ENCODE measurements at places on chromosomes 11 and 22.

GRCh38 chr22:40679964-40680818, 907 bp downstream of the MCHR1 start:
- no peak for DNase-seq

DNA sequence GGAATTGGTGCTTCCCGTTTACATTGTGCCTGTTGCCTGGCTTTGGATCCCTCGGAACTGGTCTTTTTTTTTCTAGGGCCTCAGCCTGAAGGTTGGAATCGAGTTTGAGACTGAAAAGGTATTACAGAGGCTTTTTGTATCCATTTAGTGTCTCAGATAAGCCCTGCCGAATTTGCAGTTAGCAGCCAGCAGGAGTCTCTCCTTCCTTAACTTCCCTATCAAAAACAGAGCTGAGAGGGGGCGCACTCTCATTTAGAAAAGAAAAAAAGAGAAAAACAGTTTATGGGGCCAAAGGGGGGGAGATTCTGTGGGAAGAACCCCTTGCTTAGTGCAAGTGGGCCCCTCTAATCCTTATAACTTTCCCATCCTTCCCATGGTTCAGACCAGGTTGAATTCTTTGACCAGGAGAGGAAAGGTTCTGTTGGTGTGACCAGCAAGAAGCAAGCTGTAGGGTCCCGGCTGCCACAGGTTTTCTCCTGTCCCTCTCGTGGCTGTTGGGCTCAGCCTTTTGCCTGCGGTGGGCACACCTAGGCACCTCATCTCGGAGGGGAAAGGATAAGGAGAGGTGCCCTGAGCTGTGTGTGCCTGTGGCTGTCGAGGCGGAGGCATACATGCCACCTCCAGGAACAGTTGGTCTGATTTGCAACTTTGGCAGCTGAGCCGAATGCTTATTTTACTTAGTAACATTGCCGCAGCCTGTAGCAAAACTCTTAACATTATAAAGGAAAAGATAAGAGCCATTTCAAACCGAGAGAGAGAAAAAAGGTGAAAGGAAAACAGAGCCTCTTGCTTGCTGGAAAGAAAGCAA, 565.0 kb upstream of the CNTN5 start:
- DNase-seq: no peak

GRCh38 chr22:17083811-17084441, 874 bp upstream of the IL17RA start:
- DNase-seq: no peak

DNA sequence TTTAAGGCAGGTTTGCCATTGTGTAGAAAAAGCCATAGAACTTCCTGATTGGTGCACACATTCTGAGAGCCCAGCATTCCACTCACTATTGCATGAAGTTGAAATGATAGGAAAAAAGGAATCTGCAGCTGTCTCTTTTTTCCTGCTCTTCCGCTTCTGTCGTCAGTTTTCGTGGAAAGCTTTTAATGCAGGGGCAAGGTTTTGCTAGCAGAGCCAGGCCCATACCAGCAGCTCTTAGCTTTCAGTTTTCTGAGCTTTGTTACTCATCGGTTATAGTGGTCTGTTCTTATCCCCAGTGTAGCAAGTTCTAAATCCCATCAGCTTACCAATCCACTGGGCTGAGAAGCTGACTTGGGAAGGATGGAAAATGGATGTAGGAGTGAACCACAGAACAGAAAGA, 162.9 kb upstream of the TTC12 start:
- DNase-seq: no peak

DNA sequence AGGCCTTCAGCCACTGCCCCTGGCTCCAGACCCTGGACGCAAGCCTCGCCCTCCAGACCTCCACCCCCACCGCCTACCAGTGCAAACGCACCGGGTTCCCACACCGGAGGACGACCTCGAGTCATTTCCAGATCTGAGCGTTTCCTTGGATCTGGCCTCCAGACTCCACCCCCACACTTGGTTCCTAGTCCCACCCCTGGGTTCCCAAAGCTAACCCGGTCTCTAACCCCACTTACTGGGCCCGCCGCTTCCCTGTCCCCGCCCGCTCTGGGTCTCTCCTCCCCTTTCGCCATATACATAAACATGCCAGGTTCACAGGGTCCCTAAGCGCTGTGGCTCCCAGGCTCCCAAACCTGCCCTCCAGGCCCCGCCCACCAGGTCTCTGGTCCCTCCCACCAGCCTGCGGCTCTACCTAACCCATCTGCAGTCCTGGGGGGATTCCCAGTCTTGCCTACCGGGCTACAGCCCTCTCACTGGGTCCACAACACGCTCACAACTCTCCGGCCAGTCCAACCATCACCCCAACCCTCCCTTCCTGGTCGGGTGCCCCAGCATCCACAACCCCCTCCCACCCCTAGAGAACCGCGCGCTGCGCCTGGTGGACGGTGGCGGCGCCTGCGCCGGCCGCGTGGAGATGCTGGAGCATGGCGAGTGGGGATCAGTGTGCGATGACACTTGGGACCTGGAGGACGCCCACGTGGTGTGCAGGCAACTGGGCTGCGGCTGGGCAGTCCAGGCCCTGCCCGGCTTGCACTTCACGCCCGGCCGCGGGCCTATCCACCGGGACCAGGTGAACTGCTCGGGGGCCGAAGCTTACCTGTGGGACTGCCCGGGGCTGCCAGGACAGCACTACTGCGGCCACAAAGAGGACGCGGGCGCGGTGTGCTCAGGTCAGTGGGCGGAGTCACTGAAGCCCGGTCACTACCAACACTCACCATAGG, 36.7 kb downstream of the CD6 start:
- no peak for DNase-seq

DNA sequence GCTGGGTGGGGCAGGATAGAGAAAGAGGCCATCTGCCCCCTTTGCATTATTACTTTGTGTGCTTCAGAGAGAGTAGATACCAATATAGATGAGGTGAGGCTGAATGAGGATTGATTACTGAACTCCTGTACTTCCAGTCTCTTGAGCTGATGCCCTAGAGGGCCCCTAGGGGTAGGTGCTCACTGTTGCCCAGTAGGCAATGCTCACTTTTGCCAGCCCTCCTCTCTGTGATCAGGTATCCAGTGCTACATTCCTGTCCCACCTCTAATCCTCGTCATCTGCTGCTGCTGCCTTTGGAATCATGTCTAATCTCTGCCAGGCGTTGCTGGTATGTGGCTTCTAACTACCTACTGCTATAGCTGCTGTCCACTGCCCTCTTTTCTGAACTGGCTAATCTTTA, 57.2 kb downstream of the CCDC83 start:
- no peak for DNase-seq

GRCh38 chr11:75380716-75381420, 18.4 kb upstream of the RPS3 start:
- no peak for DNase-seq

- DNase-seq: no peak
Observed at GRCh38 chr11:11229647-11230046, 123.4 kb downstream of the CSNK2A3 start.

DNA sequence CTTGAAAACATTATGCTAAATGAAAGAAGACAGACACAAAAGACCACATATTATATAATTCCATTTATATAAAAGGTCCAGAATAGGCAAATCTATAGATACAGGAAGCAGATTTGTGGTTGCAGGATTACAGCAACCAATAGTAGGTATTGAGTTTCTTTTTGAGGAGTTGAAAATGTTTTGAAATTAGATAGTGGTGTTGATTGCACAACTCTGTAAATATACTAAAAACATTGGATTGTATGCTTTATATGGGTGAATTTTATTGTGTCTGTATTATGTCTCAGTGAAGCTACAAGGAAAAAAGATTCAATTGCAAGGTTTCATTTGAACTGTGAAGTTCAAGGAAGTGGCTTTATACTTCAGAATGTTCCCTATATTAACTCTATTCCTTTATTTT, 3.0 kb upstream of the RRAS2 start:
- DNase-seq: no peak

- no peak for DNase-seq
Observed at GRCh38 chr22:49103314-49104059, 724.2 kb downstream of the BRD1 start.

DNA sequence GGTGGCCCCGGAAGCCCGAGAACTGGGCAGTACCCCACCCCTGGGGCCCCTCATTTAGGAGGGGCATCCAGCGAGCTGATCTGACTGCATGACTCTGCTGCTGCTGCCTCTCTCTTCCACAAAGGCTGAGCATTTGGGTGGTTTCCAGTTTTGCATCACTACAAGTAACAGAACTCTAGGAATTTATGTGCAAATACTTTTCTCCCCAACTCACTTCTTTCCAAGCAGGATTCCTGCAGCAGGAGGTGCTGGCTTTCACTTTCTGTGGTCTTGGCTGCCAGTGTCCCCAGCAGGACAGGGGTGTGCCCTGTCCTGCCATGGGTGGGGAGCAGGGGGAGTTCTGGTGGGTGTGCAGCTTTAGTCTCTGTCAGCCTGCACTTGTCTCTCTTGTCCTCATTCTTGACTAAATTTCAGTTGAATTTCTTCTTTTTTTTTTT, 21.2 kb downstream of the UPB1 start:
- DNase-seq: no peak

DNA sequence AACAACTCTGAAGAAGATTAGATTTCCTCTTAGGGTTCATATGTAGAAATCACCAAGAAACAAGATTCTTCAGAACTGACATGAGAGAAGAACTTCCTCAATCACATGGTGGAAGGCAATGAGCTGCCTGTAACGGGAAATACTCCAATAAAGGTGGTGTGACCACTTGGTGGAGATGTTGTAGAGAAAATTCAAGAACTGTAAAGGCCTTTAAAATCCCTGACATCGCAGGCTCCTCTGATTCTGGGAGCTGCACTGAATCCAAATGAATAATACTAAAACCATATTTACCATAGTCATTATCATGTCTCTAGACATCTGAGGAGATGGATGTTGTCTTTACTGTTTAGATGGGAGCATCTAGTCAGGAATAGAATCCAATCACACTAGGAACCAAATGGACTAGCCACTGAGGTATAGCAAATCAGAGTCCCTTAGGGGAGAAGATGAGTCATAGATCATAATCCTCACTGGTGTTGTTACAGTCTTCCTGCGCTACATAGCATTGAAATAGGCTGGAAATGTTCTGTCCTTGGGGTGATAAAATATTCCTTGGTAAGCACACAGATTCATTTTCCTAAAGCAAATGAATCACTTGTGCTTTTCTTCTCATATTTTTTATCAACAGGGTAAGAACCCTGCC, 321.6 kb upstream of the TENM4 start:
- no peak for DNase-seq

- DNase-seq: no peak
Observed at GRCh38 chr11:118537409-118537980, 6.5 kb downstream of the TMEM25 start.

DNA sequence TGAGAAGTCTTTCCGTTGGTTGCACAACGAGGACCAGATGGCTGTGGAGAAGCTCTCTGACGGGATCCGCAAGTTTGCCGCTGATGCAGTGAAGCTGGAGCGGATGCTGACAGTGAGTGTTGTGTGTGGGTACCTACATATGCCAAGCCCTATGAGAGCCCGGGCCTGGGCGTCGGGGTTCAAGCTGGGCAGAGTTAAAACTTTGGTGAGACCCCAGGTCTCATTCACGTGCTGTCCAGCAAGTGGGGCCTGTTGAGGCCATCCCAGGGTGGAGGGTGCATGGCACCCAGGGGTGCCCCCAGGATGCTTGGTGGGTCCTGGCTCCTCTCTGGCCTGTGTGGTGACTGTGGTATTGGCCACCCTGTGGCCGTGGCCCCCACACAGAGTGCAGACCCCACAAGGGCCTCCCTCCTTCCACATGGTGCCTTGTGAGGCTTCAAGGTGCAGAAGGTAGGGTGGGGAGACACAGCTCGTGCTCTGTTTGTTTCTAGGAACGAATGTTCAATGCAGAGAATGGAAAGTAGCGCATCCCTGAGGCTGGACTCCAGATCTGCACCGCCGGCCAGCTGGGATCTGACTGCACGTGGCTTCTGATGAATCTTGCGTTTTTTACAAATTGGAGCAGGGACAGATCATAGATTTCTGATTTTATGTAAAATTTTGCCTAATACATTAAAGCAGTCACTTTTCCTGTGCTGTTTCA, 12.8 kb downstream of the GATD1 start:
- no peak for DNase-seq

DNA sequence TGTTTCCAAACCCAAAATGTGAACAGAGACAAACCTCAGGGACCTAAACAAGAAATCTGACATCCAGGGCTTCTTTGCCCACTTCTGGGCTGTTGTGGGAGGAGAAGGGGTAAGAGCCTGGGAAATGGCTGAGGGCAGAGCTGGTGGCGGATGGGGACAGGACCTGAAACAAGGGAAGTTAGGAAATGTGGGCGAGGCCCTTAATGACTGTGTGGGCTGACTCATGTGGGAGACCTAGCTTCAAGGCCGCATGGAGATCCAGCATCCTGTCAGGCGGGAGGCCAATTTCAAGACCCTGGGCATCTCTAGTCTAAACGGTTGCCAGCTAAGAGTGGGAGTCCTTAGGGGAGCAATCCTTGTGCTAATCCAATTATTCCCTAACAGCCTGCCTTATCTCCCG, 2.1 kb upstream of the OAF start:
- no peak for DNase-seq

DNA sequence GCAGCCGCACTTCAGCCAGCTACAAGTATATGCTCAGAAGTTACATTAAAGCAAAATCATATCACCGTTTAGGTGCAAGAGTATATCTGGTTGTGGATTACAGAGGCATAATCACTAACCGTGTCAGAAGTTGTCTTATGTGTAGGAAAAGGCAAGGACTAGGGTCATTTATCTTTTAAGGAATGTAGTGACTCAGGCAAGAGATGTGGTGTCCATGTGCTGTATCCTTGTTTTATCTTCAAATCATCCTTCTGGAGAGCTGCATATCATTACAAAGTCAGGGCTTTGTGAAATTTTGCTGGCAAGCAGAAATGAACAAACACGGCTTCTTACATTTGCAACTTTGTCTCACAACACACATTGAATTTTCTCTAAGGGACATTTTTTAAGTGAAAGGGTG, 12.7 kb upstream of the CHORDC1 start:
- no peak for DNase-seq

DNA sequence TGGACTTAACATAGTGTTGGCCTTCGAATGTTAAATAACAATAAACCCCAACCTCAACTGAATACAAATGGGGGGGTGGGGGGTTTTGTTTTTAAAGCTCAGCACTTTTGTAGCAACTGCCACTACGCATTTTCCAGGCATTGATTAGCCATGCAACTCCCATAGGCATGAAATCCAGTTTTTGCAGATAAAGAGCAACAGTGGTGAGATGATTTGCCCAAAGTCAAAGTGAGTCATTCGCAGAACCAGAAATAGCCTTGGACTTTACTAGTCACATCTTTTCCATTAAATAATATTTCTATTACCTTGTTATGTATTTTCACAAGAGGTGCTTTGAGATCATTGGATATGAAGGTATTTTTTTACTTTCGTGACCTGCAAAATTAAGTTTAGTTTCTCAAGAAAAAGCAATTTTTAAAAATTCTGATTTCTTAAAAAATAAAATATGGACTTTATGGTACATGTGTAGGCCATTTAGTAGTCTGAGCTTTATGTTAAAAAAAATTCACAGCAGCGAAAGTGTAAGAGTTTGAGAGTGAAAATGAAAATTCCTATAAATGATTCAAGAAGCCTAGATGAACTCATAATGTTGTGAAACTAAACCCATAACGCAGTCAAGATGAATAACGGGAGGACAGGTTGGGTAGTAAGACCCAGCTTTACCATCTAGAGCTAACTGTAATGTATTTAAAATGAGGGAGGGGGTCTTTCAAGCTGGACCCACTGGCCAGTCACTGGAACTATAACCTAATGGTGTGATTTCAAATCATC, 1.9 kb upstream of the PHF21A start:
- no peak for DNase-seq
